ENCODE measurements at places on chromosomes 7 and 10.

GRCh38 chr7:116671681-116672595, at the start of gene MET:
Gene MET (plus strand): TSS chr7:116672196. CDS start chr7:116699085, 26,889 bp downstream.
- DNase-seq = peak; percentile 60

DNA sequence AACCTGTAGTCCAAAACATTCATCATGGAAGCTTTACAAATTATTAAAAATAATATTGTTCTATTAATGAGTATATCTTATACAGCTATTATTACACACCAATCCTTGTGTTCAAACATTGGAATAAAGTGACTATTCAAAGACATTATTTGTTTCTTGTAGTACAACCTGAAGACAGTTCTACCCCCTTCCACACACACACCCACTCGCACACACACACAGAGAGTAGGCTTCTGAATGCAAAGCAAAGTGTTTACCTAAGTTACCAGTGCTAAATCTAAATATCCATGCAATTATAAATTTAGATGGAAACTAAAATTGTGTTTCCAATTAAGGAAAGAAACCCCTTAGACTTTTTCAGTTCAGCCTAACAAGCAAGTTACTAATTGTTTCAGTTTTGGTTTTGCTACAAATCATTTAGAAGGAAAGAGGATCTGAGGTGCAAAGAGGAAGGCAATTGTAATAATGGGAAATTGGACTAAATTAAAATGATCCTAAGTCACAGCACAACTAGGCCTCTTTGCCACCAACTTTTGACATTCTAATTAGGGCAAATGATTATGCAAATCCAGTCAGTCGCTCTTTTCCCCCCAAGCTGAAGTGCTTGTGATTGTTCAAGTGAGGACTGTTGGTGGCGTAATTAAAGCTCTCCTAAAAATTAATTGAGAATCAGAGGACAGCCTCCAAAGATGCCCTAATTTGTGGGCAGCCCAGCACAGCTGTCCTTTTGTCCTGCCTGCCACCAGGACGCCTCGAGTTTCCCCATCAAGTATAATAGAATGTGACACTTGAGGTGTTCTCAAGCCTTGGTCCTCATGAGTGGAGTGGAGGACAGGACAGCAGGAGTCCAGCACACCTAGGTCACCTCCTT, 19.9 kb upstream of the ATOH7 start:
- no peak for DNase-seq

DNA sequence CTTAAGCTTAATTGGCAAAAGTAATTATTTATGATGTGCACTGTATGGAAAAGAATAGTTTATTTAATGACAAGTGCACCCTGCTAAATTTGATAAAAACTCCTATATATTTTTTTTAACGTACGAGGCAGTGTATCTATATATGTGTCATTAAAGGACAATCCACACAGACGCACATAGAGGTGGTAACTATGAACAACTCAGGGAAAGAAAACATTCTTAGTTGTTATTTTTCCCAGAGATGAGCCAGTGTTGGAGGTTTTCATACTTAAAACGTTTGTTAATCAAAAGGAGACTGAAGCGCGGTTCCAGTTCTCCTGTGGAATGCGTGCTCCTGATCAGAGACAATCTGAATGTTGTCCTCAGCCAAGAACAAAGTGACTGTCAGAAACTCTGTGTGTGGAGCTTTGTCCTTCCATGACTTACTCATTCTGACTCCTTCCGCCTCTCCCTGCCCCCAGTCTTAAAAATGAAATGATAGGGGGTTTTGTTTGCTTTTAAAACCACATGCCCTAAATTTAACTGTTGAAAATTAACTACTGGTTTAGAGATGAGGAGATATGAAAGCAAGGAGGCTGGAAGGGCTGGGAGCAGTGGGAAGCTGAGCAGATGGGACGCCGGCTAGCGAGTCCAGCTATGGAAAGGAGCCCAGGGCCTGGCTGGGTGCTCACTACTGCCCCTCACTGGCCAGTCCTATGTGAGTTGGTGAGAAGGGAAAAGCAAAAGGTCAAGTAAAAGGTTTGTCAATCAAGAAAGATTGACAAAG, 99.6 kb downstream of the SVIL start:
- peak; percentile 92 for DNase-seq

DNA sequence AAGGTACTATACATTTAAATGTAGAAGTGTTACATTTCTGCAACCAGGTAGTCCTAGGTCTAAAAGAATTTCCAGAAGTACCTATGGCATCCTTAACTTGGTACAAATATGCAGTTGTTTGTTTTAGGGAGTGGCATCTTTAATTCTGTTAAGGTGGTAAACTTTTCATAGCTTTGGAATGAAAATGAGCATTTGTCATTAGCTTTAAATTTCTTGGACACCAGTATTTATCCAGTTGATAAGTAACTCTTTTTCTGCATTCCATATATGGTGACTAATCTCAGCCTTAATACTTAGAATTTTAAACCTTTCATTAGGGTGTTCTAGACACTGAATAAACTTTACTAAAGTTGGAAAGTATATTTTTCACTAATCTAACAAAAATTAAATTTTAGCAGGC, 10.8 kb downstream of the SLF2 start:
- no peak for DNase-seq

- DNase-seq = no peak
Measured at GRCh38 chr7:31432176-31432575, 81.7 kb upstream of the ITPRID1 start.

- peak; percentile 94 for DNase-seq
Measured at GRCh38 chr10:61793760-61794703, 107.5 kb upstream of the ARID5B start.

- DNase-seq = no peak
Measured at GRCh38 chr7:111374027-111374426, 188.3 kb downstream of the IMMP2L start.

GRCh38 chr7:115417662-115418061, 495.8 kb downstream of the MDFIC start:
- DNase-seq = no peak

GRCh38 chr7:112122144-112122543, 84.1 kb downstream of the DOCK4 start:
- DNase-seq = no peak

DNA sequence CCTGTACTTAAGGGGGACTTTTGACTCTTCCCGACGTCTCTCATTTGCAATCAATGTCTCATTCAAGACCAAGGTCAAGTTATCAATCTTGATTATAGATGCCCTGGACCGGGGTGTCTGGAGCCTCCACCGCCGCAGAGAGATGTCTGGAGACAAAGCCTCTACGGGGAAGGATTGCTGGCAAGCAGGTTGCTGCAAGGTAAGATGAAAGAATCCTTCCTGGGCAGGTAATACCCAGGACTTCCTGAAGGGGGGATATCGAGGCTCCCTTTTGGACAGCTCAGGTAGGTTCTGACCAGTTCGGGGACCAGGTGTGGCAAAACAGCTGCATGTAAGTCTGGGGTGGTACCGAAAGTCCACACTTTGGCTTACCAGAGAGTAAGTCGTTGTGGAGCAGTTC, 12.5 kb upstream of the CUX1 start:
- no peak for DNase-seq

GRCh38 chr7:41028580-41028979, 674.3 kb downstream of the INHBA start:
- no peak for DNase-seq

- no peak for DNase-seq
Measured at GRCh38 chr7:1341361-1342089, 108.9 kb downstream of the UNCX start.

DNA sequence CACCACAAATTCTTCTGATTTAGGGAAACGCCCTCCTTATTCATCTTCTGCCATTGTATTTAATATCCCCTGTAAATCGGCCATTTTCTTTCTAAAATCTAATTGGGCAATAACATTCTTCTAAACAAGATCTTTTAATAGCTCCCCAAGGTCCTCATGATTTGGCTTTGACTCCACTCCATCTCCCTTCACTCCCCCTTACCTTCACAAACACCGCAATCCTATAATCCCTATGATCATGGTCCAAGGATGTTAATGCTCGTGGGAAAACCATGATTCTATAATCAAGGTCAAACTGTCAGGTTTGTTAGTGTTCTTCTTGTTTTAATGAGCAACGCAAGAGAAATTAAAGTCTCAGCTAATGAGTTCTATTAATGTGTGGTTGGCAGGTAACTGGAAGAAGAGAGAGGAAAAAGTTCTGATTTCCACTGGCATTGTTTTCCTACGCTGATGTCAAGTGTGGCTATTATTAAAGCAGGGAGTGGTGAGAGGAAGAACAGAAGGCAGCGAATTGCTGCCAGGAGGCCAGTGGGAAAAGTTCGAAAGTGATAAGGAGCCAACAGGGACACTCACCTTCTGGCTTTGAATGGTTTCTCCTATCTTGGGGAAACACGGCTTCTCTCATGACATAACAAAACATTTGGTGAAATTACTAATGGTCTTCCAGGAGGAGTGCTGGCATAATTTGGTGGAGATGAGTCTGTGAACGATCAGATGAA, 28.1 kb downstream of the LRRC72 start:
- no peak for DNase-seq

GRCh38 chr7:72336382-72336631, 75.8 kb downstream of the CALN1 start:
- no peak for DNase-seq

DNA sequence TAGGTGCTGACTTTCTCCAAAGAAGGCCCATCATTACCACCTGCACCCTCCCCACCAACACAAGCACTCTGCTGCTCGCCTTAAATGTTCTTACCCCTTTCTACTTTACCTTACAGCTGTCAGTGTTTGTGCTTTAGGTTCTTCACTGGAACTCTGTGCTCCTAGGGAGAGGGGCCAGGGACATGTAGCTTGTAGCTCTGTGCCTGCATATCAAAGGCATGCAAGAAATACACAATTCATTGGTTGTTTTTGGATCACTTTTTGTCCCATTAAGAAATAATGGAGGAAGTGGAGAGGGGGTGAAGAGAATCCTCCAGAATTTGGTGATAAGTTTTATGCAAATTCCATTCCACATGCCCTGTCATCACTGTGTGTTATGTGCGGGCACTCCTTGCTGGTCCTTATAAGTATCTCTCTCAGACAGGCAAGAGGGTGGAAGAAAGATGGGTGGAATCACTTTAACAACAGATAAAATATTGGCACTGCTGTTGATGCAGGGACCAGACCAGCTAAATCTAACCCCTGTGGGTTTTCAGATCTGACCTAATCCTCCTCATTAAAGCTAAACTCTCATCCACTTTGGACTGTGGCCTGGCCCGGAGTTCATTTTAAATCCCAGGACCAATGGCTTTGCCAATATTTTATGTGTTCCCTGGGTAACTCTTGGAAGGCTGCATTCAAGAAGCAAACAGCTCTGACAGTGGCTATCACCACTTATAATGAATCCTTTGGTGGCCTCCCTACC, 375.8 kb upstream of the NFE2L3 start:
- DNase-seq = no peak

- no peak for DNase-seq
Measured at GRCh38 chr7:90119178-90119971, 34.9 kb upstream of the STEAP1 start.

GRCh38 chr10:81817596-81818170, 57.3 kb upstream of the NRG3 start:
- DNase-seq = no peak

DNA sequence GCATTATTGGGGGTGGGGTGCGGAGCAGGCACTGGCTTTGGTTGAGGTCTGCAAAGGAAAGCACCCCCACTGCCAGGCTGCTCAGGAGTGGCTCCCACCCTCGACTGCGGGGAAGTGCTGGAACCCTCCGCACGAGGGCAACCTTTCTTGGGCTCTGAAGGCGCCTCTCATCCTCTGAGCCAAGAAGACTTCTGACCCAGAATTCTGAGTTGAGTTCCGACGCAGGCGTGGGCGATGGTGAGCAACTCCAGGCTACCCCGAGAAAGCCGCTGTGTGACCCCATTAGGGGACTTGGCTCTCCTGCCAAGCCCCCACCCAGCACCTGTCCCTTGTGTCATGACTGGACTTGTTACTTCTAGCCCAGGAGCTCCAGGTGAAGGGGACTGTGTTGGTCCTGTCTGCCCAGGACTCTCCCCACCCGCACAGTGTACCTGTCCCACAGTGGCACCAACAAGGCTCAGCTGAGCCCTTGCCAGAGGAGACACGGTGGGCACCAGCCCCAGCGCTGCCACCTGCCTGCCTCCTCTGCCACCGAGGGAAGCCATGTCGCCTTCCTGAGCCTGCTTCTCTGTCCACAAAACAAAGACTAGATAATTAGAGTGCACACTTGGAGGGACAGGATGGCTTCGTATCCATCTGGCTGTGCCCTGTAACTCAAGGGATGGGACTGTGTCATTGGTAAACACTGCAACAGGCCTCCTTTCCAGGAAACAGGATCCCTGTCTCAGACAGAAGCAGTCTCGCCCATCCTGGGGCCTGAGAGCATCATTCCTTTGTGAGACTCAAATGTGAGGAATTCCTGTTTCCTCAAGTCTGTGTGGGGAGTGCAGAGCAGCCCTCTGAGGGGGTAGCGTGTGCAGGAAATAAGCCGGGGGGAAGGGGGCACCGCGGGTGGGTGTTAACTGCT, 128.8 kb downstream of the LHPP start:
- no peak for DNase-seq

- peak; percentile 92 for DNase-seq
Measured at GRCh38 chr7:47763063-47763974, 181.4 kb upstream of the TNS3 start.

DNA sequence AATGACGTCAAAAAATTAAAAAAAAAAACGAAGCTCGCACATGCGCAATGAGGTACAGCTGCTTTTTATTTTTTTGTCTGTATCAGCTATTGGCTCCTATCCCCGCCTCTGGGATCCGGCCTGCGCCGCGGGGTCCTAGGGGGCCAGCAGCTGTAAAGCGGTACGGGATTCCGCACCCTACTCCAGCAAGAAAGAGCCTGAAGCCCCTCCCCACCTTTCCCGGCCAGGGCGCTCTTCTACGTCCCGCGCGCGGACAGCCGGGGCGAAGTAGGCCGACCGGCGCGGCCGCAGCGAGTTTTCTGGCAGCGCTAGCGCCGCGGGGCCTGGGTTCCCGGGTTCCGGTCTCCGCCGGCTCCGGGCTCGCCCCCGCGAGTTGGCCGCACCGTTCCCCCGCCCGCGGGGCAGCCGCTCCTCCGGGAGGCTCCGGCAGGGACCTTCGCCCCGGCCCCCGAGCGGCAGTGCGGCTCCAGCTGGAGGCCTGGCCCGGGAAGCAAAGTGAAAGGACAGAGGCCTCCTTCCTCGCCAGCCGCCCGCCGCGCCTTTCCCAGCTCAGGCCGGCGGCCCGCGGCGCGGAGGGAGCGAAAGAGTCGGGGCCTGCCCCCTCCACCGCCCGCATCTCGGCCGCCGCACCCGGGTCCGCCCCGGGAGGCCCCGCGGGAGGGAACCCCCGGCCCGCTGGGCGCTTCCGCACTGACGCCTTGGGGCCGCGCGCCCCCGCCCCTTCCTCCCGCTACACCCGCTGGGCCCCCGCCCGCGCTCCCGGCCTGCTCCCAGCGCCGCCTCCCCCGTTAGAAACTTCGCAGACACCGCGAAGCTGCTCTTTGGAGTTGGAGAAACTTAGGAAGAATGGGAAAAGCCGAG, 4.7 kb upstream of the SPAG6 start:
- DNase-seq = peak; percentile 87

DNA sequence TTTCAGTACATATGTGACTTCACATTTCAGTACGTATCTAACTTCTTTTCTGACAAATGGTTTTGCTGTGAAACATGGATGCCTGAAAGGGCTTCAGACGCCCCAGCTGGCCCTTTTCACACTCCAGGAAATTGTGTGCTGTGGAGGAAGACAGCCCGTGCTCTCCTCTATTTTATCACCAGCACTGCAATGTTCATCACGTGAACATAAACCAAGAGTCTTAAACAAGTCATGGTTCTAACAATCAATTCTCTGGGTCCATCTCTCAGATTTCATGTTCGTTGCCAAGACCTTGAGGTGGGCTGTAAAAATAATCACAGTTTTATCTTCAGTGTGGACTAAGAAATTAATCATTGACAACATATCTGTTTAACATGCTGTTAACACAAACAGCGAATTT, 141.2 kb downstream of the WDR37 start:
- DNase-seq = no peak
